NCI-H524 treated with DMSO at 0.1 percent for 48 hours (cell line): ENCODE measurements at places on chromosomes 2 and 18.

DNA sequence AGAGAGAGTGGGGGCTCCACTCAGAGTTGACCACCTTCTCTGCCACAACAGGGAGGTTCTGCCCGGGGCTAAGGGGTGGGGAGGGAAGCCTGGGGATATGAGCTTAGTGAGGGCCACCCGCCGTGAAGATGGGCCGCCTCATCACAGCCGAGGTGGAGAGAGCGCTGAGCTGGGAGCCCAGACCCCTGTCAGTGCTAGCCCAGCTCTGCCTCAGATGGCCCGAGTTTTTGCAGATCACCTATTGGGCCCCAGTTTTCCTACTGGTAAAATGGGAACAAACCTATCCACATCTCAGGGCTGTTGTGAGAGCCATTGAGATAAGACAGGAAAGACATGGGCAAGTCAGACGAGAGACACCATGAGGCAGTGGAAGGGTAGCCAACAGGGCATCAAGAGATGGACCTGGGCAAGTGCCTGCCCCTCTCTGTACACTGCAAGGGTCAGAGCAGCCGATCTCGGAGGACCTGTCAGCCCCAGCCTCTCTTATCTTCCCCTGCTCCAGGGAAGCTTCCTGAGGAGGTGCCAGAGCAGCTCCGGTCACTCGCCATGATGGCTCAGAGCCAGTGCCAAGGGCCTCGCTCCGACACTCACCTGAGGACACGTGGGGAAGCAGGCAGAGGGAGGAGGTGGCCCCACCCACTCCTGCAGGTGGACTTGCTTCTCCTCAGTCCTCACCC is 88.9 kb downstream of the MCFD2 start:
- no peak for DNase-seq

GRCh38 chr2:216206821-216207220 is 97.7 kb downstream of the XRCC5 start:
- DNase-seq = no peak

DNA sequence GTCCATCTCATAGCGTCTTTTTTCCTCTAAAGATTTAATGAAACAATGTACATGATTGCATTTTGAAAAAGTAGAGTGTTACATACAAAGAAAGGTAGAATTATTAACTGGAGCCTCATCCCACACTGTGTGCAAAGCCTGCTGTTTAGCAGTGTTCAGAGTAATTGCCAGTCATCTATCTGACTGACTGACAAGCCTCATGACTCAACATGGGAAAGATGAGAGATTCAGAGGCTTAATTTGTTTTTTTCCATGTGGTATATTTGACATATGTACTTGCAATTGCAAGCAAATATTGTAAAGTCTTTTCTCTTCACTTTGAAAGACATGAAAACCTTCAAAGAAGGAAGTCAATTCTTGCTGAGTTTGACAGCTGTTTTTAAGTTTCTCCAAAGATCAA is 14.7 kb downstream of the PCARE start:
- no peak for DNase-seq

- no peak for DNase-seq
Observed at GRCh38 chr2:137689549-137689948, 274.7 kb upstream of the HNMT start.

DNA sequence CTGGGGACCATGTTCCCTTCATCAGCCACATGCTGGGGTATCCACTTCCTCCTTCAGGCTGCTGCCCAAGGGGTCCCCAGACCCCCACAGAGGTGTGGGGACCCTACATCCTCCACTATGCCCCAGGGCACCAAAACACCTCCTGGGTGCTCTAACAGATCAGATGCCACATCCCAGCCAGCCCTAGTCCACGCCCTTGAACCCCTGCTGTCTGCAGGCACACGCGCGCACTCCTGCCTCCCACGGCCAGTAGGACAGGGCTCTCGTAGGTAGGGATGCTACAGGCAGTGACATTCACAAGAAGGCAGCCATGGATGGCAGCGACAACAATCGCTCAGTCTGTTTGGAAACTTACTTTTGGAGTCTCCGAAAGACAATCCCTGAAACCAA is 3.0 kb upstream of the GPC1 start:
- no peak for DNase-seq

DNA sequence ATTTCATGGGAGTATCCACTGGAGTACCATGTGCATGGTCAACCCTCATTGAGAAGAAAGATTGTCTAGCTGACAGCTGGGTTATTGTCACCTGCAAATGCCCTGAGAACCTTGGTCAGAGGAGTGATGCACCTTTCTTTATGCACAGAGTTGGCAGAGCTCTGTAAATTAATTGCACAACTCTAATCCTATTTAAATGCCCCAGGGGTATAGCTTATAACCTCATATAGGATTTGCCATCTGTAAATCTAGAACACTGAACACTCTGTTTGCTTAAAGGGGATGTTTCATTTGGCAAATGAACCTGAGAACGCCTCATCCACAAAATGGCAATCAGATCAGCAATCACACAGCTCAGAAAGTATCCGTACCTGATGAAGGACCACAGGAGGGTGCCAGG is 71.8 kb upstream of the SP5 start:
- DNase-seq = peak; percentile 40

GRCh38 chr2:219433666-219434467 is 776 bp upstream of the SPEG start:
- no peak for DNase-seq

- DNase-seq = no peak
Observed at GRCh38 chr2:105490956-105491355, 92.1 kb upstream of the FHL2 start.

- peak; percentile 98 for DNase-seq
Observed at GRCh38 chr2:42196403-42197267, 27.5 kb downstream of the EML4 start.

- no peak for DNase-seq
Observed at GRCh38 chr2:239827523-239827890, 197.6 kb downstream of the NDUFA10 start.
